Fibroblast of mammary gland (primary cell): ENCODE measurements at places on chromosomes 13 and 19.

- no peak for DNase-seq
These were observed 676.1 kb upstream of the KLHL1 start for GRCh38 chr13:70784207-70784989.

- no peak for DNase-seq
These were observed 235.1 kb downstream of the DLEU7 start for GRCh38 chr13:50608370-50608769.

GRCh38 chr19:28377077-28377476 is 835.9 kb downstream of the UQCRFS1 start:
- peak; percentile 4 for DNase-seq

- peak; percentile 59 for DNase-seq
These were observed 17.9 kb downstream of the SLC25A42 start for GRCh38 chr19:19081642-19082151.

DNA sequence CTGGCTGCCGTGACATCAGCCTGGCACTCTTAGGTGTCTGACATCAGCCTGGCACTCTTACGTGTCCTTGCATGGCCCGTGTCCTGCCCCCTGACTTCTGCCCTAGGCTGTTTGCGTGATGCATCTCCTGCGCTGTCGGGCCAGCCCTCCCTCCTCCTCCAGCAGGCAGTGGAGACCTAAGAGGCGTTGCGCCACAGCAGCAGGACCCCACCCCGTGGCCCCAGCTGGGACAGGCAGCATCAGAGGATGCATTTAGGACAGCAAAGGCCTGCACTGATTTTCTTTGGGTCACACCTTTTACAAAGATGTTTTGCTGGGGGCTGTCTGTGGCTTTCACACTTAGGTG is 65.3 kb downstream of the GPR12 start:
- DNase-seq = no peak

- DNase-seq = no peak
These were observed 1079.7 kb downstream of the SLITRK1 start for GRCh38 chr13:82802528-82802927.

DNA sequence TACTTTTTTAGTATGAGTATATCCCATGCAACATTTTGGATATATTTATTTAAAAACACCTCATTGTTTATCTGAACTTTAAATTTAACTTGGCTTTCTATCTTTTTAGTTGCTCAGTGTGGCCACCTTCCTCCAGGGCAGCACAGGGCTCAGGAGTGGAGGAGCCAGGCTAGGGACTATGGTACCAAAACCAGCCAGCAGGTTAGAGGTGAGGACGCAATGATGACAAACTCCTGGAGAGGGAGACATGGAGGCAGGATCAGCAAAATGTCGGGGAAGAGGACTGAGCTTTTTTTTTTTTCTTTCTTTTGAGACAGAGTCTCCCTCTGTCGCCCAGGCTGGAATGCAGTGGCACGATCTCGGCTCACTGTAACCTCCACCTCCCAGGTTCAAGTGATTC is 29.6 kb upstream of the CALM3 start:
- DNase-seq = peak; percentile 28

DNA sequence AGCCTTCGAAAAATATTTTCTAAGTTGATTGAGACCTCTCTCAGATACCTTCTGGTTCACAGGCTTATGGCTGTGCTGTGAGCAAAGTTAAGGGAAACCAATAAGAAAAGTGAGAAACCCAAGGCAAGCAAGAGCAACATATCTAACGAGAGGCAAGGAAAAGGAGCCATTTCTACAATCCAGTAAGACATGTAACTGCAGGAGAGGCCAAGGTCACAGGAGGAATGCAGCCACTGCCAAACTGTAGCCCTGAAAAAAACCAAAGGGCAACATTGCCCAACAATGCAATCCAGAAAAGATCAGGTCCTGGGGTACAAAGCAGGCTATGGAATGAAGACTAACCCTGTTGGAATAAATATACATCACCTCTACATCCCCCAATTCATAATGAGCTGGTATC is 21.3 kb downstream of the SCGB2B2 start:
- no peak for DNase-seq

DNA sequence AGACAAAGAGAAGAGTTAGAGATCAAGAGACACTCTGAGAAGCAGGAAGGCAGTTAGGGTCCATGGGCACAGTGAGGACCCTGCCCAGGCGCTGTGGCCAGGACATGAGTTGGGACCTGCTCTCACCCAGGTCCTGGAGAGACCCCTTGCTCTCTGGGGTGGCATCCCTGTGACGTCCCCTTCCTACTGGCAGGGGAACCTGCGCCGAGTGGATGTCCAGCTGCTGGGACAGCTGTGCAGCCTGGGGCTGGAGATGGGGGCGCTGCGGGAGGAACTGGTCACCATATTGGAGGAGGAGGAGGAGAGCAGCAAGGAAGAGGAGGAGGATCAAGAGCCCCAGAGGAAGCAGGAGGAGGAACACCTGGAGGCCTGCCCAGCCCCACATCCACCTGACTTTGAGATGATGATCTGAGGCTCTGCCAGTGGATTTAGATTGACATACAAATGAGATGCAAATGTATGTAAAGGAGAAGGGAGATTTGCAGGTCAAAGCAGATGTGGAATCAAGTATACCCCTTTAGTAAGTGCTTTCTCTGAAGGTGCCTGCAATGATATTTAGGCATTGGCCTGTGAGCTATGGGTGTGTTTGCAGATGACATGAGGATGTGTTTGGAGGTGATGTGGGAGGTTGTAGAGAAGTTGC is 978 bp downstream of the ERICH4 start:
- no peak for DNase-seq

DNA sequence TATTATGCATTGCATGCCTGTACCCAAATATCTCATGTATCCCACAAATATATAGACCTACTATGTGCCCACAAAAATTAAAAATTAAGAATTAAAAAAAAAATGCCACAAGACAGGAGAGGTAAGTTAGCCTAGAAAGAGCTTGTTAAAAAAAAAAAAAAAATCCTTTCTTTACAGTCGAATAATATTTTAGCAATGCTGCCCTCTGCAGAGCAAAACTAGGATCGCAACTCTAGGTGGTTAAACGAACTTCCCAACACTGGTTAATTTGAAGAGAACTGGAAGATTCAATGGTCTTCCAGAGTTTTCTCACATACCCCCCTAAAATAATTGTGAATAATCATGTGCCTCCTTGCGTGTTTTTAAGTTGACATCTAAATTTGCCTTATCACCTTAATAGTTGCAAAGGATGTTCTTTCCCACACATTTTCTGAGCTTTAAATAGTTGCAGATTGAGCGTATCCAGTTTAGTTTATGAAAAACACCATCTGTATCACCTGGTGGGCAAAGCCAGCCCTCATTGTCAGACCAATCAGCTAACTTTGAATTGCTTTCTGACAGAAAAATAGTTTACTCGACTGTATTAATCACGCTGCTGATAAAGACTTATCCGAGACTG is 47.4 kb upstream of the RCBTB2 start:
- DNase-seq = peak; percentile 71

- DNase-seq = no peak
These were observed 5.2 kb downstream of the DOCK9 start for GRCh38 chr13:98972627-98973026.

- no peak for DNase-seq
These were observed 40.4 kb upstream of the GRTP1 start for GRCh38 chr13:113404366-113404722.

GRCh38 chr13:29160862-29161261 is 340.7 kb downstream of the MTUS2 start:
- DNase-seq = no peak

GRCh38 chr13:22047082-22047784 is 376.4 kb downstream of the FGF9 start:
- no peak for DNase-seq

DNA sequence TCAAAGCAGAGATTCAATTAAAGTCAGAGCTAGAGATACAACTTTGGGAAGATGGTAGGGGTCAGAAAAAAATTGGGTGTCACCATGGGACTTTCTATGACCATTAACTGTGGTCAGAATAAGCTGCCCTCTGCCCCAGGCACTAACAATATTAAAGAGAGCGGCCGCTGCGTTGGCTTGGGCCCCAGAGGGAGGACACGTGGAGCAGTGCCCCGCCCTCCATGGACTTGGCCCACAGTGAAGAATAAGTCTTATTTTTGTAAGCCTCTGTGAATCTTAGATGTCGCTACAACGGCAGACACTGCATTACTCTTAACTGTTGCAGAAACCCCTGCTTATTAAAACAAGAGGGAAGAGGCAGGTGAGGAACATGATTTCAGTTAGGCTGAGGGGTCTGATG is 172.7 kb downstream of the UQCRFS1 start:
- DNase-seq = no peak

GRCh38 chr13:85316506-85317025 is 482.7 kb downstream of the SLITRK6 start:
- DNase-seq = no peak

DNA sequence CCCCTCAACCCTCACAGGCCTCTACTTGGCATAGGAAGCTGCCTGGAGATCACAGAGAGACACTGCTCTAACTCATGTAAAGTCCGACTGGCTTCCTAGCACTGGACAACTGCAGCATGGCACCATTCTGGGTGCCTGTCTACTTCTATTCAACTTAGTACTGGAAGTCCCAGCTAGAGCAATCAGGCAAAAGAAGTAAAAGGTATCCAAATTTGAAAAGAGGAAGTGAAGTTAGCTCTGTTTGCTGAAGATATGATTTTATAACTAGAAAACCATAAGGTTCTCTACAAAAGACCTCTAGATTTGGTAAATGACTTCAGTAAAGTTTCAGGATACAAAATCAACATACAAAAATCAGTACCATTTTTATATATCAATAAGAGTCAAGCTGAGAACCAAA is 1017.6 kb downstream of the PCDH9 start:
- DNase-seq = no peak

GRCh38 chr19:2168619-2169424 is 5.1 kb downstream of the DOT1L start:
- DNase-seq = peak; percentile 99

- DNase-seq = no peak
These were observed 3.8 kb upstream of the JUNB start for GRCh38 chr19:12787458-12787857.

- DNase-seq = peak; percentile 93
These were observed 25.6 kb downstream of the DEDD2 start for GRCh38 chr19:42191855-42192254.

GRCh38 chr19:4730740-4731171 is 7.1 kb upstream of the DPP9 start:
- no peak for DNase-seq

DNA sequence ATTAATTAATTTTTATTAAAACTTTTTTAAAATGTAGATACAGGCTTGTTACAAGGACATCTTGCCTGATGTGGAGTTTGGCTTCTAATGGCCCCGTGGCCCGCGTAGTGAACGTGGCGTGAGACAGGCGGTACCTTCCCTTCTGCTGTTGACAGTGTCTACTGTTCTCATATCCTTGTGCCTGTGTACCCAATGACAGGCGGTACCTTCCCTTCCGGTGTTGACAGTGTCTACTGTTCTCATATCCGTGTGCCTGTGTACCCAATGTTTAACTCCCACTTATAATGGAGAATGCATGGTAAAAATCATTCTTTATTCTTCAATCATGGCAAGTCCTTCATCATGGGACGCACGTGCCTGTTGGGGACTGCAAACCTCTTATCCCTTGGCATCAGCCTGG is 79.1 kb upstream of the ZNF835 start:
- DNase-seq = no peak

DNA sequence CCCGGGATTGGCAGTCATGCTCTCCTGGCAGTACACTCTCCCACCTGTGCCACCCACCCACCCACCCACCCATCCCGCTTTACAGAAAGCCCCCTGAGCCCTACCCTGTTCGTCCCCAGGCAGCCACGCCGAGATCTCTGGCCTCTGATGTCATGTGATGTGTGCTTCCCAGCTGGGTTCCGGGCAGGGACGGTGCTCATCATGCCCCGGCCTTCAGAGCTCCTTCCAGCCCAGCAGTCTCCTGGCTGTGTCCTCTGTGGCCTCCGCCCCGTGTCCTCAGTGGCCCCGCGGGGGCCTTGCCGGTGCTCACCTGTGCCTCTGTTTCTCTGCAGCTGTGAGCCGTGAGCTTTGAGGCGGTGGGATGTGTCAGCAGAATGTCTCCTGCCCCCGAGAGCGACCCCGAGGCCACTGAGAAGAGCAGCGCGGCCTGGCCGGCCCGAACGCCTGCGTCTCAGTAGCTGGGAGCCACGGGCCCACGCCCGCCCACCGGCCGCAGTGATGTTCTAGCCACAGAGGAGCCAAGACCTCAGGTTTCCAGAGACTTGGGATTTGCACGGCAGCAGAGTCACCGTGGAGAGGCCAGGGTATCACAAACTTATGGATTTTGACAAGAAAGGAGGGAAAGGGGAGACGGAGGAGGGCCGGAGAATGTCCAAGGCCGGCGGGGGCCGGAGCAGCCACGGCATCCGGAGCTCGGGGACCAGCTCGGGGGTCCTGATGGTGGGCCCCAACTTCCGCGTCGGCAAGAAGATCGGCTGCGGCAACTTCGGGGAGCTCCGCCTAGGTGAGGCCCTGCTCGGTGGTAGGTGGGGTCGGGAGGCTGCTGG is 28.4 kb downstream of the CSNK1G2 start:
- DNase-seq = no peak

DNA sequence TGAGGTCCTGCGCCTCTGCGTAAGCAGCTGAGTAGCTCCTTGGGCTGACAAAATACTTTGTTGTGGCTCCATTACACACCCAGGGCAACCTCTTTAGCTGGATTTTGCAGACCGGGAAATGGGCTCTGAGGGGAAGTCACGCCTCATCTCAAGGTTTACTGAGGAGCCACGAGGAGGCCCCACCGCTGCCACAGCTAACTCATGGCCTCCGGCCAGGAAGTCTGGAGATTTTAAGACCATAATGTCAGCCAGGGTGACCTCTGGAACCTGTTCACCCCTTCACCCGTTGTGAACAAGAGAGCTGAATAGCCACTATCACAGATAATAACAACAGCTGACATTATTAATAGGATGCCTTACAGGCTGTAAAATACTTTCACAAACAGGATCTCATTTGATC is 351.3 kb upstream of the TMTC4 start:
- DNase-seq = no peak

DNA sequence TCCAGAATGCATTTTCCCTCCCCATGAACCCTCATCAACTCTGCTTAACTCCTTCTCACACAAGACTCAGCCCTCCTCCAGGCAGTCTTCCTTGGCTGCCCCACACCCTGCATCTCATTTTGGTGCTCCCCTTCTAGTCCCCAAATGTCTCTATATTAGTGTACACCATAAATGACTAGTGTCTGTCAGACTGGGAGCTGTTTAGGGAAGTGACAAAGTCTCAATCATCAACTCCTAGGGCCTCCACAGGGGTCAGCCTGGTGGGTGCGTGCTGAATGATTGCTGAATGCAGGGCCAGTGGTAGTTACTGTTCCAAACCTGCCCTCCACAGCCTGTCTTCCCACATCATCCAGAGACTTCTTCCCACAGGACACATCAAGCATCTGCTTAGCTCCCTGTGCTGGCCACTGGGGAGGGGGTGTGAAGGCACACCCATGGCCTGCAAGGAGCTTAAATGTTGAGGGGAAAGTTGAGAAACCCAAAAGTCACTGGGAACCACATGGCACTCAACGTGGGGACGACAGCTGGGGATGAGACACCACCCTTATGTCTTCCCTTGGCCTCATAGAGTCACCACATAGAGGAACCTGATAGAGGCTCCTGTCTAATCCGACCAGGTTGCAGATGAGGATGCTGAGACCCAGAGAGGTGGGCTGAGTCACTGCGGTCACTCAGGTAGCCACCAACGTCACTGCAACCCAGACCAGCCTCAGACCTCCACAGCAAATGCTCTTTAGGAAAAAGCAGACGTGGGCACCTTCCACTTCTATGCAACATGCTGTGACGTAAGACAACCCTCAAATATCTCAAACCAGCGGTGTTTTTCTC is 79.3 kb upstream of the TM9SF2 start:
- DNase-seq = no peak

GRCh38 chr19:29715701-29716581 is 880 bp upstream of the C19orf12 start:
- peak; percentile 46 for DNase-seq

GRCh38 chr19:16698914-16699313 is 20.7 kb upstream of the NWD1 start:
- DNase-seq = no peak
